ENCODE measurements at places on chromosomes 4 and X.

DNA sequence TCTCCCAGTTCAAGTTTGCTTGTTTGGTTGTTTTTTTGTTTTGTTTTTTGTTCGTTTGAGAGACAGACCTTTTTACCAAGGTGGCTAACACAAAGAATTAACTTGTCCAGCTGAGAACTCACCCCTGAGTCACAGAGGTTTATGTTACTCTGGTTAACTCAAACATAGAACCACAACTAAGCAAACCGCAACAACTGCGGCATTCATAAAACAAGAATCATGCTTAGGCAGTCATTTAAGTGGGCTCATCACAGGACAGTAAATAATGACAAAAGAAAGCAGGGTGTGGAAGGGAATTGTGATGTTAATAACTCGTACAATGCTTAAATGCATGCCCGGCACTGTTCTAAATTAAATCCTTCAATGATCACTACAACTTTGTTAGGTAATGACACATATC, 24.7 kb upstream of the IL13RA1 start:
- no peak for DNase-seq

DNA sequence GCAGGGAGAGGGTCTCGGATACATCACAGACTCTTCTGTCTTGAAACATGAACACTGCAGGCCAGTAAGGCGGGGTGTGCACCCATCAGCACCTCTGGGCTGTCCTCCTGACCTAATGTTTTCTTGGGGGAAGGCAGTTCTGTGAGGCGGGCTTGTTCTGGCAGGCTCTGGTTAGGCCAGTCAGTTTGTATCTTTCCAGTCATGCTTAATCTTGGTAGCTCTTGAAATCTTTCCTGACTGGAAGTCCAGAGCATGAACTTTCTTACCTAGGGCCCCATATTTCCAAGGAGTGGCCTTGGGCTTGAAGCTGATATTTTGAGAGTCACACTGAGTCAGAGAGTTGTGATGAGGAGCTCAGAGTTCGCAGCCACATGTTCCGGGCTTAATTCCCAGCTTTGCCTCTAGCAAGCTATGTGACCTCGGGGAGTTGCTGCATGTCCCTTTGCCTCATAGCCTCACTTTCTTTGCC, 54.2 kb upstream of the RASSF6 start:
- no peak for DNase-seq

GRCh38 chr4:53592122-53592521, 836 bp upstream of the LNX1 start:
- no peak for DNase-seq

DNA sequence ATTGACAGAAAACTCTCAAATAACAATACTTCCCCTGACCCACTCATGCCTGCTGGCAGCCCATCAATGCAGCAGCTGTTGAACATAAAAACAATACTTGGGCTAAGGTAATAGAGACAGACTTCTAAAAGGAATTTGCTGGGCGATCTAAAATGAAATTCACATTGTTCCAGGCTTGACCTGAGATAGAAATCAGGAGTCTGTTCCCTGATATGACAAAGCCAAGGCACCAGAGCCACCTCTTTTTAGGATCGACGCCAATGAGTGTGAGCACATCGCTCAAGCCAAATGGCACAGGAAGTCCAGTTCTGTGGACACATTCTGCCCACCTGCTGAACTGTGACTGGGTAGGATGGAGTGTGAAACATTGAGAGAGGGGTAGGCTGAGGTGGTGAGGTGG, 4.9 kb downstream of the SEPTIN11 start:
- DNase-seq, result no peak

- peak; percentile 77 for DNase-seq
Observed at GRCh38 chr4:100095729-100096595, 94.3 kb downstream of the DDIT4L start.

- DNase-seq, result no peak
Observed at GRCh38 chr4:60034361-60034760, 1165.8 kb upstream of the ADGRL3 start.

- no peak for DNase-seq
Observed at GRCh38 chr4:38189445-38189844, 229.2 kb downstream of the PTTG2 start.

DNA sequence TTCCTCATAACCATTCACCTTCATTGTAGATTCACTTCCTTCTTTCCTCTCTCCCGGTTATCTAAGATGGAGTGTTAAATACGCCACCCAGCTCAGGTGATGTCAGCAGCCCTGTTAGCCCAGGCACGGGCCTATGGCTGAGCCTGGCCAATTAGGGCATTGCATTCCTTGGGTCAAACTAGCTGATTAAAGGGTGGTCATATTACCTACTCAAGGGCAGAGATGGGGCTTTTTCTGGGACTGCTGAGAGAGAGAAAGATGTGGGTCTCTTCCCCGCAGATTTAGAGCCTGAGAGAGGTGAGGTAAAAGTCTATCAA, 39.9 kb upstream of the AFAP1 start:
- DNase-seq, result no peak

GRCh38 chr4:7055111-7055989, 12.2 kb downstream of the TADA2B start:
- DNase-seq, result no peak

DNA sequence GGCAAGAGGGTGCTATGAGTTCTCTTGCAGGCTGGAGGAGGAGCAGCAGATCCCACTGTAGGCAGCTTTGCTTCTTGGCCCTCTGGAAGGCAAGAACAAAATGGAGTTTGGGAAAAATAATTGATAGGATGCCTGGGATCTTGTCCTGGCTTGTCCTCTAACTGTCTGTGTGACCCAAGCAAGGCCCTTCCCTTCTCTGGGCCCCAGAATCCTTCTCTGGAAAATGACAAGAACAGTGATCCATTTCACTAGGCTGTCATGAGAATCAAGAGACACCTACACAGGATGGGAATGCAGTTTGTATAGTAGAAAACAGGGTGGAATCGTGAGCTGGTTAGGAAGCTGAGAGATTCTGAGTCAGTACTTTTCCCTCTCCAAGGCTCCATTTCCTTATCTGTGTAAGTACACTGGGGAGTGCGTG, 133.3 kb downstream of the PJA1 start:
- no peak for DNase-seq

DNA sequence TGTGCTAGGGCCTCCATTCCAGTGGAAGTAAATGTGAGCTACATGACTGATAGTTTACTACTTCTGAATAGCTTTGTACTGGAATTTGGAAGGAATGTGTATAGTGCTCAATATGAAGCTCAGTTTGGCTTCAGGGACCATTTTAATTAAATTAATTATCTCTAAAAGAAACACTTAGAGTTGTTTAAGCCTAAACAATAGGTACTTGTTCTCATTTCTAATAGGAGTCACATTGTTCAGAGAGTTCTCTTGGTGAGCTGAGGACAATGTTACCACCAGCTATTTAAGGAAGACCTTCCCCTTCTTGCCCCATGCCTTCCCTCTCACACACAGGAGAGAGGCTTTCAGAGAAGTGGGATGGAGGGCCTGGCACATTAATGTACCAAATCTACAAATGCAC, 78.3 kb downstream of the CHIC2 start:
- DNase-seq, result no peak

DNA sequence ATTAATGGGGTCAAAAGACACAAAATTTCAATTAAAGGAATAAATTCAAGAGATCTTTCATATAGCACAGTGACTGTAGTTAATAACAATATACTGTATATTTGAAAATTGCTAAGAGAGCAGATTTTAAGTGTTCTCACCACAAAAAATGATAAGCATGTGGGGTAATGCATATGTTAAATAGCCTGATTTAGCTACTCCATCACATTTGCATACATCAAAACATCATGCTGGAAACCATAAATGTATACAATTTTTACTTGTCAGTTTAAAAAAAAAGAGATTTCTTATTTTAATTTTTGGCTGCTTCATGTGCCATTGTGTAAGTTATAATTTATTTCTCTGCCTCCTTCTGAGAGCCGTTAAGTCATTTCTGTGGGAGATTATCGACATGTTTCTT, 65.9 kb downstream of the FAM184B start:
- DNase-seq, result no peak

DNA sequence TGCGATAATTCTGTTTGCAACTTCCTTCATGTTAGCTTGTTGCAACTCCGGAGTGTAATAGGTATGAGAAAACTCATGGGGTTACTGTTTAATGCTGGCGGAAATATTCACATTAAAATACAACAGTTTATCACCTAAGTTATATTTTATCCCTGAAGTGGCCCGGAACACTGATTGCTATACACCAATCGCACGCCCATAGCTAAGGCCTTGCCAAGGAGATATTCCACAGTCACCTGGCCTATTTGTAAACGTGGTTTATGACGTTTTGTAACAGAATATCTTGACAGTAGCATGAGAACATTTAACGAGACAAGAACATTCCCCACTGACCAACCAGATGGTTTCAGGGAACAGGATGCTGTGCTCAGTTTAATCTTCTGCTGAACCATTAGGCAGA, 23.2 kb upstream of the FAM90A26 start:
- no peak for DNase-seq

DNA sequence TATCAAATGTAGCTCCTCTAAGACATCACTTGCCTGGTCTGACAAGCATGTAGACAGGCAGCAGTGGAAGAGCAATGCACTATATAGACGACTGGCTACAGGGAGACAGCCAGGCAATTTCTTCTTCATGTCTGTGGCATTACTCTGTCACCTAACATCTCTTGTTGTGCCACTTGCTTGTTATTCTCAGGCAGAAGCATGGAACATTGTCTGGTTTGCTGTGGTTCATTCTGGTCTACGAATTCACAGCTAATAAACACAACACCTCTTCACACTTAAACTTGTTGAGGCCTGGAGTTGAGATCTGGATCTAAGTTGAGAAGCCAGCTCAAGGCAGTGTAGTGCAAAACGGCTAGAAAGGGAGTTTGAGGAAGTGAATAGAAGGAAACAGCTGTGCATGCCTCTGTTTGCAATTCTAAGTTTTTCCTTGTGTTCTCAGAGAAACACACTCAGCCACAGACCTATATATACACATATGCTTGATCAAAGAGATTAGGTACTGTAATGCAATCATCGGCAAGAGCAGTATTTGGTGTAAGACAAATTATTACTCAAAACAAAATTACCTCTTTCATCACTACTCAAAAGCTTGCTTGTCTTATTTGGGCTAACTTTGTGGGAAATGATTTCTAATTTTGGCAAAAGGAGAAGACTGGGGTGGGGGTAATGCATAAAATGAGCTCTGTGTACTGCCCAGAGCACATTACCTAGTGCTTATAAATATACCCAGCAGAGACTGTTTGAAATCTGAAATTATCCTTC, 243.8 kb downstream of the PPP3CA start:
- no peak for DNase-seq

GRCh38 chr4:148795156-148795864, 353.1 kb upstream of the NR3C2 start:
- no peak for DNase-seq
